ENCODE measurements at places on chromosomes 3 and 15. TPM values are rescaled to one million over a fixed set of nuclear protein-coding genes. Genes with fewer than 3 reads are reported as not detected.

CKMT1B gene
- 2.4 TPM for total RNA-seq

RETNLB gene
- total RNA-seq, result not detected

GOLGA6B gene
- total RNA-seq, result not detected

SERPINI2 gene
- total RNA-seq, result not detected

TMEM207 gene
- not detected for total RNA-seq

IL5RA gene
- not detected for total RNA-seq

KLHL40 gene
- total RNA-seq, result not detected

MOBP gene
- not detected for total RNA-seq

MB21D2 gene
- 7.8 TPM for total RNA-seq

TMEM40 gene
- total RNA-seq, result 1.3 TPM

SETD5 gene
- 69.4 TPM for total RNA-seq

CCR8 gene
- not detected for total RNA-seq

DNAH1 gene
- total RNA-seq, result 2.4 TPM

SPTBN5 gene
- 2.1 TPM for total RNA-seq

MAP2K5 gene
- 18.3 TPM for total RNA-seq

LRRN1 gene
- 0.13 TPM for total RNA-seq

ENTPD3 gene
- total RNA-seq, result not detected

CFAP44 gene
- 0.74 TPM for total RNA-seq

SI gene
- not detected for total RNA-seq

Measured in Panc1 (cell line).